Fibroblast of skin of right quadriceps (primary cell): ENCODE measurements at places on chromosomes 5 and 9.

GRCh38 chr9:114968671-114969070 lies 38.3 kb upstream of the TNFSF8 start:
- peak; percentile 82 for DNase-seq

- DNase-seq, result no peak
Observed at GRCh38 chr9:28951945-28952344, 1378.7 kb upstream of the C9orf72 start.

DNA sequence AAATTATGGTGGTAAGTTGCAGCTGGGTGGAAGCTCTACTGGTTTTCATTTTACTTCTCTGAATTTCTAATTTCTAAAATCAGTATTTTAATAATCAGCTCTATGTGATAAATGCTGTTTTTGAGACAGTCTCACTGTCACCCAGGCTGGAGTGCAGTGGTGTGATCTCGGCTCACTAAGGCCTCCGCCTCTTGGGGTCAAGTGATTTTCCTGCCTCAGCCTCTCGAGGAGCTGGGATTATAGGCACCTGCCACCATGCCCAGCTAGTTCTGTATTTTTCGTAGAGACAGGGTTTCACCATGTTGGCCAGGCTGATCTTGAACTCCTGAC lies 1.5 kb upstream of the RALGDS start:
- no peak for DNase-seq

DNA sequence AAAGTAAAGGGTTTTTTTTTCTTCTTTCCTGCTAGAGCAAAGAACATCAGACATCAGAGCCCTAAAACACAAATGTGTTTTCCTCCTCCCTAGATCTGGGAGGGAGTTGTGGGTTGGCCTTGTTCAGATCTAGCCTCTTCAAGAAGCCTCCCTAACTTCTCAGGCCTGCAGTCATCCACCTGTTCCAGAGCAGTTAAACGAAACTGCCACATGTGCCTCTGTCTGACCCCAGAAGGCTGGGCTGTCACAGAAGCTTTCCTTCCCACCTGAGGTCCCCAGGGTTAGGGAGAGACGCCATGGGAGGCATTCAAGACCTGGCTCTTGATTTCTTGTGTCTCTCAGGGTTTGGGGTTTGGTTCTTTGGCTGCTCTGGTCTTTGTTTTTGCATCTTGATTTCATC lies 87.0 kb downstream of the DAB2IP start:
- DNase-seq, result no peak

GRCh38 chr9:82934949-82935348 lies 128.0 kb downstream of the RASEF start:
- DNase-seq, result peak; percentile 44

GRCh38 chr5:159098603-159099436 lies 896 bp downstream of the EBF1 start:
- peak; percentile 49 for DNase-seq

DNA sequence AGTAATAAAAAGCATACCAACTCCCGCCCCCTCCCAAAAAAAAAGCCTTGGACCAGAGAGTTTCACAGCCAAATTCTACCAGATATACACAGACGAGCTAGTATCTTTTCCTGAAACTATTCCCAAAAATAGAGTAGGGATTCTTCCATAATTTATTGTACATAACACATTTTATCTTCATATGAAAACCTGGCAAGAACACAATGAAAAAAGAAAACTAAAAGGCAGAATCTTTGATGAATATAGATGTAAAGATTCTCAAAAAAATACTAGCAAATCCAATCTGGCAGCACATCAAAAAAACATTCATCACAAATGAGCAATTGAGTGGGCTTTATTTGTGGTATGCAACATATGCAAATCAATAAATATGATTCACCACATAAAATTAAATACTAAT lies 798.8 kb downstream of the CDH18 start:
- DNase-seq, result no peak

DNA sequence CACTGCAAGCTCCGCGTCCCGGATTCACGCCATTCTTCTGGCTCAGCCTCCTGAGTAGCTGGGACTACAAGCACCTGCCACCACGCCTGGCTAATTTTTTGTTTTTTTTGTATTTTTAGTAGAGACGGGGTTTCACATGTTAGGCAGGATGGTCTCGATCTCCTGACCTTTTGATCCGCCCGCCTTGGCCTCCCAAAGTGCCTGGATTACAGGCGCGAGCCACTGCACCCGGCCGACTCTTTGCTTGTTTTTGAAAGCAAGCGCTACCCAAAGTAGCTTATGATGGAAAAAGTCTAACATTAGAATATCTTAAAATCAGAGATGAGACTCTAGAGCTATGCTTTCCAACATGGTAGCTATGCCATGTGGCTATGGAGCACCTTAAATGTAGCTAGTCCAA lies 585.5 kb upstream of the ITGA1 start:
- DNase-seq, result no peak

GRCh38 chr9:82108474-82108873 lies 119.9 kb downstream of the SPATA31D1 start:
- no peak for DNase-seq

DNA sequence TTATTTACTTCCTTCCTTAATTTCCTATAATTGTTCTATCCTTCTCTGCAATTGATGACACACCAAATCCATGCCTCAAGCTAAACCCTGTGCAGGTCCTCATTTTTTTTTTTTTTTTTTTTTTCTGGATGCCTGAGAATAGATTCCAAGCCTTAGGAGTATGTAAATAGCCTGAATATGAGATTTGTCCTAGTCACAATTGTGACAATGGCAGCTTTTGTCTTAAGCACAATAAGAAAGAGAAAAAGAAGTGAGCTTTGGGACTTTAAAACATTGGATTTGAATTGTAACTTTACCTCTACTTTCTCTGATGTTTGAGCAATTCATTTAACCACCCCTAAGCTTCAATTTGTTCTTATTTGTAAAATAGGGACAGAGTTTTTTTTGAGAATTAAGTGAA lies 280.5 kb downstream of the TUSC1 start:
- DNase-seq, result no peak

DNA sequence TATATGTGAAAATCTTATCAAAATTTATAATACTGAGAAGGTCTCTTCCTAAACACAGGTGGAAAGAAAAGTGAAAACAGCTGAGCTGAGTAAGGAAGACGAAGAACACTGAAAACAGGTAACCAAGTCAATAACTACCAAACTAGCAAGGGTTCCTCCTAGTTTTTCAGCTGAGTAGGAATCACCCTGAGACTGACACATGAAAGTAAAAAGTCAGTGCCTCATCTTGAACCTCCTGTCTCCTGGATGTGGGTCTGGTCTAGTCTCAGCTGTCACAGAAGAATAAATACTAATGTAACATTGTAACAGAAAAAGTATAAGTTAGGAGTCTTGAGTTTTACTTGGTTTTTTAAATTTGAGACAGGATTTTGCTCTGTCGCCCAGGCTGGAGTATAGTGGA lies 121.0 kb downstream of the MEF2C start:
- no peak for DNase-seq

GRCh38 chr5:171580502-171581265 lies 161.2 kb downstream of the FGF18 start:
- peak; percentile 35 for DNase-seq

- peak; percentile 81 for DNase-seq
Observed at GRCh38 chr9:127199001-127199791, 65.4 kb upstream of the GARNL3 start.

GRCh38 chr9:116817762-116818161 lies 130.7 kb downstream of the TRIM32 start:
- DNase-seq, result no peak

GRCh38 chr5:96648593-96648992 lies 13.6 kb upstream of the CAST start:
- peak; percentile 45 for DNase-seq

DNA sequence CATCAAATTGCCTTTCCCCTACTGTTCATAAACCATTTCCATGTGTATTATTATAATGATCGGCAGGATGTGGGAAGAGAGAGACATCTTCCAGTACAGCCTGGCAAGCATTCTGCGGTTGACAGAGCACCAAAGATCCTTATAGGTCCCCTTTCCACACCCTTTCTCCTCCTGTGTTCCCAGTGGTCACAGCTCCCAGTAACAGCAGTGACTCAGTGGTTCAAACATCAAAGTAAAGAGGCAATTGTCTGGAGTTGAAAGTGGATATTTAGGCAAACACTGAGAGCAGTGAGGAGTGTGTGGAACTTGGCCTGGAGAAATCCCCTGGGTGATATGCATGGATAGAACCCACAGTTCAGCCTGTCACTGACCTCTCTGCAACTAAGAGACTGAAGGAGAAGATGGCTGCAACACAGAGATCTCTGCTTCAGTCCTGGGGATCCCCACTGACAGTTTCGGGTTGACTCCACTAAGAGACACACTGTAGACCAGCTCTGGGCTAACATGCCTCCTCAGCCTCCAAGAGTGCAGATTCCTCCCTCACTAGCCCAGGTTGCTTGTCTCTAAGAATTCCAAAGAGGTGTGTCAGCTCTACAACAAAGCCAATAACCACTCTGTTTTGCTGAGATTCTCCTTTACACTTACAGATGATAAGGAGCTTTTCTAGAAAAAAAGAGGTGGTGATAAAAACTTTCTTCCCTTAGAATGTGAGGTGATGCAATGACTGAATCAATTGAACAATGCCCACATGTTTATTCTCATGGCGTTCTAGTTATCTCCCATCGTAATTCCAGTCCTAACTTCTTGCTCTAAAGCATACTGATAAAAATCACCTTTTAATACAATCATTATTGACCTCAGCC lies 94.4 kb upstream of the IL6ST start:
- DNase-seq, result peak; percentile 90

DNA sequence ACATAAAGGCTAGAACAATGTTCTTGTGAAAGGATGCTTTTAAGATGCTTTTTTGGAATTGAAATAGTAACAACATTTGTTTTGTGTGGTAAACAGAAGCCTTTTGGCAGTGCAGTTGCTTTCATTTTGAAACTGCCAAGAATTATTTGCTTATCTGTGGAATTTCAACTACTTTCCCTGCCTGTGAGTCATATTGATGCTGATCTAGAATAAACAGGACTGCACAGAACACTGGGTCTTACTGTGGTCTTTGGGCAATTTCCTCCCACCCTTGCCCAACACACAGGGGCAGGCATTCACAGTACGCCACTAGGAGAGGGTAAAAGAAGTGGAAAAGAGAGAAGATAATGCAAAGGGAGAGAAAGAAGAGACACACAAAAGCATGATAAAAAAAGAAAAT lies 483.7 kb downstream of the ELAVL2 start:
- peak; percentile 14 for DNase-seq

- no peak for DNase-seq
Observed at GRCh38 chr5:168370831-168371230, 79.4 kb downstream of the WWC1 start.

DNA sequence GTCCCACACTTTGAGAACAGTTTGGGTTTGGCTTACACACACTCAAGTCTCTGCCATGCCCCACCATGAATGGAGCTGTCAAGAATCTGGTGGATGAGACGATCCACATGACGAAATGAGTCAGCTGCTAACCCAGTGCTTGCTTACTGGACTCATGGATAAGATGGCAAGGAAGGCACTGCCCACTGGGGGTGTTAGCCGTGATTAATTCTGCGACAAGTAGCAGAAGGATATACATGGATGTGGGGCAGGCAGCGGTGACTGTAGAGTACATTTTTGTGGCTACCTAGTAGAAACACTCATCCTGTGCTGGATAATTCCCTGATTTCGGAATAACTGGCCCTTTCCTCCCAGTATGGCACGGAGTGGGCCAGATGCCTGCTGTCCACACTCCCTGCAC lies 77.5 kb downstream of the SPATA31C2 start:
- no peak for DNase-seq

DNA sequence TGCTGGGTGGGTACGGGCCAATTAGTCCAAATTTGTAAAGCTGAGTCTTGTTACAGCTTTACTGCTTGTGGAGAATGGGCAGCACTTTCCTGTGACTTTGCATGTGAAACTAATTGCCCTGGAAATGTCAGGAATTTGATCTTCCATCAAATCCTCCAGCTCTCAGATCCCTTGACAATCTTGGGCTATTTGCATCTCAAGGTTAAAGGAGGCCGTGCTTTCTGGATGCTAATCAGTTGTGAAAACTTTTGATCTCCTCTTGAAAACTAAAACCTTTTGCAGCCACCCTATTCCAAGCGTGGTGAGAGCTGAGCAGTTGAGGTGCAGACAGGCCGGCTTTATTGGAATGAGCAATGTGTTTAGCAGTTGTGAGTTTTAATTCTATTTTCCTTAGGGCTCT lies 68.0 kb upstream of the CLINT1 start:
- no peak for DNase-seq

GRCh38 chr5:60382716-60383115 lies 317.2 kb downstream of the DEPDC1B start:
- peak; percentile 43 for DNase-seq
